ENCODE measurements at places on chromosomes 5 and 9.

GRCh38 chr5:109962882-109963603 lies 273.3 kb downstream of the MAN2A1 start:
- no peak for DNase-seq

GRCh38 chr5:73450672-73451223 lies 2.2 kb upstream of the FOXD1 start:
- DNase-seq: no peak

DNA sequence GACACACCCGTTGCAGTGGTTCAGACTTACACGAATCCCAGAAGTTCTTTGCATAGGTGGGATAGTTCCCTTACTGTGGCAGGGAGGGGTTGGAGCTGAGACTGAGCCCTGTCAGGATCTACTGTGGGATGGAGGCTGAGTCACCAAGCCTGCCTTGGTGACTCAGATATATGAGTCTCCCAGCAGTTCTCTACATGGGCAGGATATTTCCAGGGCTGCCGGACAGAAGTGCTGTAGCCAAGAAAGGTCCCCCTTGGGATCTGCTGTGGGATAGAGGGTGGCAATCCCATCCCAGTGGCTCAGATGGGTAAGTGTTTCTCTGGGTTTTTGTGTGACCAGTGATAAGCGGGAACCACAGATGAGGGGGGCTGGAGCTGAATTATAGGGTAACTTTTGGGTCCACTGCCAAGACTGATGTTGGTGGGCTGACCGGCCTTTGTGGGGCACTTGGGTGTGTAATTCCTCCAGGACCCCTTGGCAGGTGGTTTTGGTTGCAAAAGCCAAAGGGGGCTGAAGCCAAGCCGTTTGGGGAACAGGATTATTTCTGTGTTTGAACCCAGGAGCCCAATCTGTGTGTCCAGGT lies 18.7 kb downstream of the XRCC4 start:
- DNase-seq: peak; percentile 89

- DNase-seq: no peak
Observed at GRCh38 chr5:141799507-141800167, 78.6 kb downstream of the PCDH1 start.

DNA sequence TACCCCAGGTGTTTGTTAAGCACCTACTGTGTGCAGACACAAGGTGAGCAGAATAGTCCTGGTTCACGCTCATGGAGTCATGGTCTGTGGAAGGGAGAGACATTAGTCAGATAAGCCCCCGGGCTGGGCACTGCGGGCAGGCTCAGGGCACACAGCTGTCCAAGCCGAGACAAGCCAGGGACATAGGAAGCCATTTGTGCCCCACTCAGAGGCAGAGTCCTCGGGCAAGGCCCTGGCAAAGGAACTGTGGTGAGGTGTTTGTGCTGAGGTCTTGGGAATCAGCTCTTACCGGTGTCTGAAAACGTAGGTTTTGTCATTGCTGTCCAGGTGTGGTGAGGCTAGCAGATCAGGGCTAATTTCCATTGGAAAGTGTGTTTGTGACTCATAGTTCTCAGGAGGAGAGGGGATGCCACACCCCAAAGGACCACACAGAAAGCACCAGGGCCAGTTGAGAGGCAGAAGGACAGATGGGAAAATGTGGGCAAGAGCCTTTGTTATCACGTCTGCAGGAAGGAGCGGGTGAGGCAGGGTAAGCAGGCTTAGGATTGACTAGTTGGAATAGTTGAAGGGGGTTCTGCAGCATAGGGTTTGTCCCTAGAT lies 46.1 kb upstream of the NEURL1B start:
- peak; percentile 23 for DNase-seq

GRCh38 chr9:35635730-35636129 lies 15.0 kb downstream of the SIT1 start:
- no peak for DNase-seq

- peak; percentile 47 for DNase-seq
Observed at GRCh38 chr9:84297162-84297821, 43.3 kb downstream of the SLC28A3 start.

- peak; percentile 63 for DNase-seq
Observed at GRCh38 chr5:84494453-84494852, 109.8 kb upstream of the EDIL3 start.

DNA sequence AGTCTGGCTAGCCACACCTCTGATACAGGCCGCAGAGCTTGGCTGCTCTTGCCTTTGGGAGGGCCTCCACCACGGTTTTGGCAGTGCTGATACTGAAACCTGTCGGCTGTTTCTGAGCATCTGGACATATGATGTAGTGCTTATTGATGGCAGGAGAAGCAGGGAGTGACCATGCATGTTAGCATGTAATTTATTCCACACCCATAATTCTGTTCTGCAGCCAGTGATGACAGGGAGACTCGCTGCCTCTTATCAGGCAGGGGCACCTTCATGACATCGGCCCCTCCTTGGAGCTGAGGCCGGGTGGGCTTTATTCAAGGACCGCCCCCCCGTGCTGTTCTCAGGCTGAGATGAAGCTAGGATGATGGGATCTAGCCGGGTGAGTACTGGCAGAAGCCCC lies 49.0 kb downstream of the OLFM1 start:
- DNase-seq: no peak

Measured in epithelial cell of esophagus (primary cell).